ENCODE measurements at places on chromosomes 5 and 9.

DNA sequence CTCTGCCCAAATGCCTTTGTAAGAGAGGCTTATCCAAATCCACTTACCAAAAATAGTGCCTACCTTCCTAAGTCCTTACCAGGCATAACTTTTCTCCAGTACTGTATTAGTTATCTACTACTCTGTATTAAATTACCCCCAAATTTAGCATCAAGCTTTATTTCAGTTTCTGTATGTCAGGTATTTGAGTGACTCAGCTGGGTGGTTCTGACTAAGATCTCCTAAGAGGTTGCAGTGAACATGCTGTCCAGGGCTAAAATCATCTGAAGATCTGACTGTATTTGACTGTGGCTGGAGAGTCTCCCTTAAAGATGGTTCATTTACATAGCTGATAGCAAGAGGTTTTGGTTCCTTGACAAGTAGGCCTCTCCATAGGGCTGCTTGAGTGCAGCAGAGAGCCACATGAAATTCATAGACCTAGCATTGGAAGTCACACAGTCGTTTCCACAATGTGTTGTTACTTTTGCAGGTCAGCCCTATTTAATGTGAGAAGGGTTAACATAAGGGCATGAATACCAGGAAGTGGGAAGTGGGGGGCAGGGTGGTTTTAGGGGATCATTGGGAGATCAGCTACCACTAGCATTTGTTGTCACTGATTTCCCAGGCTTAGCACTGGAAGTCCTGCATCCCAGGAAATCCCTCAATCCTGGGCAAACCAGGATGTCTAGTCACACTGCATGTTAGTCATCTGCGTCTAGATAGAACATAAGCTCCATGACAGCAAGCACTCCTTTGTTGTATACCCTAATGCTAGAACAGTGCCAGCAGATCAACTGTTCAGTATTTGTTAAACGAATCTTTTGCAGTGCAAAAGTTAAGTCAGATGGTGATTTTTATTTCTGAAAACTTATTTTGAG lies 2.0 kb upstream of the ZNF622 start:
- no peak for DNase-seq

GRCh38 chr5:173094012-173094661 lies 38.0 kb downstream of the CREBRF start:
- DNase-seq = no peak

DNA sequence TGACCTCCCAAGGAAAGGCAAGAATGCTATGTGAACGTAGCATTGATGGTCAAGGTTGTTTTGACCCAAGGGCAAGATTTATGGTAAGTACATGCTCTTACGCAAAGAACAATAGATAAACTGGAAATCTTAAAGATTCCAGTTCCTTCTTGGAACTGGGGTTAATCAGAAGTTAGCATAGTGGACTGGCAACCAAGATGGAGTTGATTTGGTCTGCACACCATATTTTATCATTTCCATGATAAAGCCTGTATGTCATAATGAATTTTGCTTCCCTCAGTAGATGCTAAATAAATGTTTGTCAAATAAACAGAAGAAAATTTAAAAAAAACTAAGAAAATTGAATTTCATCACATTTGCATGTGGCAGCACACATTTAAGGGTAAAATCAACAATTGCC lies 242.4 kb upstream of the MEF2C start:
- no peak for DNase-seq

DNA sequence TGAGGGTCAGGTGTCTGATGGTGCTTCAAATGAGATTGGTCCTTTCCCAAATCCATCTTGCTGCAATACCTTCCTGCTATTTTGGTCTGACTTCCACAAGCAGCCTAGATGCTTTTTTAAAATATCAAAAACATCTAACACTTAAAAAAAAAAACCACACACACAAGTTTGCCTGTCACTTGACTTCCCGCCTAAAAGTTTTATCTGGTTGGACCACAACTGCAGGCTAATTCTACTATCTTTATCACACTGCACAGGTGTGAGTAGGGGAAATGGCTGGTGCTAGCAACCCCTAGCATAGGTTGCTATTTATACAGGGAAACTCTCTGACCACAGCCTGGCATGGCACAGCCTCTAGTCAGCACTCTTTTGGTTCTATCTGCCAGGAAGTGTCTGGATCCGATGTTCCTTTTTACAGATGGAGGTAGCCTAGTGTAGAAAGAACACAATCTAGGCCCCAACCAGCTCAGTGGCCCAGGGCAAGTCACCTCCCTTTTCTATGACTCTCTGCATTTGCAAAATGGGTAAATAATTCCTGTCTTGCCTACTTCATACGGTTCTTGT lies at the start of gene HEMGN:
HEMGN (minus strand) TSS at position 92 of the 564 bp plus-strand sequence; CDS start at position 56, 36 bp downstream.
- DNase-seq = no peak

DNA sequence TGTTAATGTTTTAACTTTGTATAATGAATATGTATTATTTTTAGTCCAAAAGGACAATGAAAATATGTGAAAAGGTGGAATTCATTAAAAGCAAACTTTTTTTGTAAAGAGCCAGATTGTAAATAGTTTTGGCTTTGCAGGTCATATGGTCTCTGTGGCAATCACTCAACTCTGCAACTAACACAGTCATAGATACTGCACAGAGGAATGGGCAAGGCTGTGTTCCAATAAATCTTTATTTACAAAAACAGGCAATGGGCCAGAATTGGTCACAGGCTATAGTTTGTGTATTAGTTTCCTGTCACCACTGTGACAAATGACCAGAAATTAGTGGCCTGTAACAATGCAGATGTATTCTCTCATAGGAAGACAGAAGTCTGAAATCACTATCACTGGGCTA lies 125.4 kb upstream of the PTCH1 start:
- no peak for DNase-seq

DNA sequence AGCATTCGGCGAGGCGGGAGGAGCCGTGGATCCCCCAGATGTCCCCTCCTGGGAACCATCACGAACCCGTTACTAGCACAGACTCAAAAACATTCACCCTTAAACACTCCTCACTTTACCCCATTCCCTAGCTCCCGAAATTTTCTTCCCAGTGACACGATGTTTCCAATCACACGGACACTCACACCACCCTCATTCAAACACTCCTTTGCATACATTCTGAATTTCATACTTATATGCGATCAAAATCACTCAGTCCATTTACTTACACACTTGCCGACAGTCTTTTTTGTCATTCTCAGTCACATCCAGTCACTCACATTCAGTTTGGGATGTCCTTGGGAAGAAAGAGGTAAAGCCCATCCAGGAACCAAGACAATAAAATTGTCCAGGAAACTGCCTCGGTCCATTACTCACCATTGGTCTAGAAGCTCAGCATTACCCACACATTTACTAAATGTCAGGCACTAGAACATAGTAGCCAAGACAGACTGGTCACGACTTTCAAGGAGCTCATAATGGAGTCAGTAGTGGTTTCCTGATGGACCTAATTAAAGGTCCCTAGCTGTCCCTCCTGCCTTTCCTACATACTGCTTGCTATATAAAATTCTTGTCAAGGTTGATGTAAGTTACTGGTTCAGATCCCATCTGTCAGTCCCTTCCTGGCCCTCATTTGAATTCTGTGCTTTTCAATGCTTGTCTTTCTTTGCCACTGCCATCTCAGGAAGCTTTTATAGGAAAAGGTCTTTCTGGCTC lies 574 bp downstream of the SLC35A4 start:
- no peak for DNase-seq

DNA sequence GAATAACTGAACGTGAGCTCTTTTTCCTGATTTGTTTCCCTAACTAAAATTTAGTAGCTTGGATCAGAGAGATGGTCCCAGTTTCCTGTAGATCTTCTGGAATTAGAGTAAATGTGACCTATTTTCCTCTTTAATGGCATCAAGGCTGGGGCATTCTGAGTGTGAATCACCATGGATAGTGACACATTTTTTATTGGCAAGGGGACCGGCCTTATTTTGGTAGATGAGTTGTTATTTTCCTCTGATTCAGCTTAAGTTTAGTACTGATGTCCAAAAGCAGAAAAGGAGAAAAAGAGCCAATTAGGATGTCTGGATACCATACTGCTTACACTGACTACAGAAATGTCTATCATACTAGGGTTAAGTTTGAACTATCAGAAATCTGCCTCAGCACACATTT lies 68.1 kb downstream of the RNF38 start:
- no peak for DNase-seq

GRCh38 chr5:138772986-138773594 lies 19.9 kb downstream of the CTNNA1 start:
- no peak for DNase-seq

GRCh38 chr5:89706731-89707130 lies 702.8 kb downstream of the CETN3 start:
- no peak for DNase-seq

GRCh38 chr9:75111019-75111622 lies 22.8 kb downstream of the OSTF1 start:
- DNase-seq = no peak

DNA sequence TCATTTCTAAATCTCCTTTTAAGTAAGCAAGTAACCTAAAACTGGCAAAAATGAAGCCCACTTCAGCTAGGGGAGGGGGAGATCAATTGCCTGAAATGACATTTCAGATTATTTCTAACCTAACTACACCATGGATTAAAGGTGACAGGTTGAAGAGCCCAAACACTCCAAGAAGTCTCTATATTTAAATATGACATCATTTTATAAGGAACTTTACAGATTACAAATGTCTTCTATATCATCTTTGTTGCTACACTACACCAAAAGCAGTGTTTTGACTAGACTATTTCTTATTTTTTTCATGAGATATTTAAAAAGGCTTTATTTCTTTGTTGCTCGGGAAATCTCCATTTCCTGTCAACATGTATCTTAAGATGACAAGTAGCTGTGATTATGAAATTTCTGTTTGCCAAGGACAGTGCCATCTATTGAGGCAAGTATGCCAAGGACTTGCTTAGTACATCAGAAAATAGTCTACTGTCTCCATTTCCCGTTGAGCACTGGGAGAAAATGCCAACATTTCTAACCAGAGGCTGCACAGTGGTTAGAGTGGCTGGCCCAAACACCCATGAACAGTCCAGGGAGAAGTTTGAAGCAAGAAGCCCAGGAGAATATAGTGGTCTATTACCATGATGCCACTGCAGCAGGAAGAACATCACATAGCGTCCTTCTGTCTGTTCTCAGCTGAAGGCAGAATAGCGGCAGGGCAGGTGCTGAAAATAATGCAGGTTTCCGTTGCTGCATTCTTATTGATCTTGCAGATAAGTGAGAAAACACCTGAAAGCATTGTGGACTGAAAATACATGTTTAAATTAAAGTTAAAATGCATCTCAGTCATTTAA lies 93.4 kb upstream of the ITGA2 start:
- DNase-seq = no peak

GRCh38 chr9:23050548-23050947 lies 603.9 kb downstream of the DMRTA1 start:
- DNase-seq = no peak

DNA sequence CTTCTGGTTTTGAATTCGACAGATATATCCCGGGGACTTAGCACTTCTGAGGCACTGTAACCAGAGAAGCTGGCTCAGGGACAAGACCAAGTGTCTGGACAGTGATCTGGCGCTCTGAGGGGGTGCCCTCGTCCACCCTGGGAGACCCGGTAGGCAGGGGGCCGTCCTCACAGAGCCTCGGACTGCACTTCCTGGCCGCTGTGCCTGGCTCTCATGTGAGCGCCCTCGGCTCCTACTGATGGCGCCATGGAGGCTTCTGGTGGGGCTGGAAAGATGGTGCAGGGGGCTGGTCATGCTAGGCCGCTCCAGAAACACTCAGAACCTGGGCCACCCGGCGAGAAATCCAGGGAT lies 18.8 kb upstream of the SLC6A3 start:
- DNase-seq = no peak

- DNase-seq = no peak
Measured at GRCh38 chr5:57456531-57457135, 26.0 kb downstream of the ACTBL2 start.

- DNase-seq = no peak
Measured at GRCh38 chr5:110105692-110106091, 416.0 kb downstream of the MAN2A1 start.

DNA sequence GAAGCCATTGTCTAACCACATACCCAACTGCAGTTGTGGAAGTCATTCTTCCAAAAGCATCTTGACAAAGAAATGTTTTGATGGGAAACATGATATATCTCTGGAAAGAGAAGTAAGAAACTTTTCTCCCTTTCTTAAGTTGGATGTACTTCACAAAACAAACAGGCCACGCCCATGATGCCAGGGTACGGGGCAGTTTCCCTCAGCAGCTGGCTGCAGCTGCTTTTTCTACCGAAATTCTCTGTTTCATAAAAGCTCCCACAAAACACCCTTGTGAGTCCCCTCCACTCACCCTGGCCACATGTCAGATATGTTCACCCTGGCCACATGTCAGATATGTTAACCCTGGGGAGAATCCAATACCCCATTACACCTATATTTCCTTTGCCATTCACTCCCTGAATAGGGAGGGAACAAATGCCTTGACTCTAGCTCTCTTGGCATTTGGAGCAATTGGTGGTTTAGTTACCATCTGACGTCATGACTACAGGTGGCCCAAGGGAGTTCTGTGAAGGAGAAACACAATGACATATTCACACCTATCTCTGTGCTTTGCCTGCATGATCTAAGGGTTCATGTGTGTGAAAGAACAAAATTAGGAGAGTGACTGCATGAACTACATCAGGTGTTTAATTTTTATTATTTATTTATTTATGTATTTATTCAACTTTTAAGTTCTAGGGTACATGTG lies 103.0 kb downstream of the AOPEP start:
- DNase-seq = no peak

GRCh38 chr5:36606428-36607113 lies at the start of gene SLC1A3:
TSS of gene SLC1A3 (plus strand) at chr5:36606606. CDS start at chr5:36608424, 1,818 bp downstream.
- DNase-seq = peak; percentile 50

GRCh38 chr5:136202469-136203205 lies 9.7 kb upstream of the SMIM32 start:
- DNase-seq = no peak

DNA sequence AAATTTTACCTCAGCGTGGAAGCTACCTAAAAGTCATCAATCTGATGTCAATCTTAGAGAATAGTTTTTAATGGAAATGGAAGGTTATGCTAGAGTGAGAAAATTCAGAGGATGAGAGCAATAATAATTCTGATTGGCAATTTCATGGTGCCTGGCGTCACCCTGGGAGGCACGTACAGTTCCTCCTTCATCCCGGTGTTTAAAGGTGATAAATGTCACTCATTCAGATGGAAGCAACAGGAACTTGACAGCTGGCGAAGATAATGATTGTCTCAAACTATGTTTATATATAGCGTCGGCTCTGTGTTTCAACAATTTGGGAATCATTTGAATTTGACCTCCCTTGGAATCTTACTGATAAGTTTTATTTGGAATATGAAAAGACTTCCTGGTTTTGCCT lies 108.4 kb downstream of the MED10 start:
- DNase-seq = no peak

GRCh38 chr9:86722706-86723075 lies 224.6 kb downstream of the GAS1 start:
- DNase-seq = no peak

GRCh38 chr9:115115924-115116323 lies 2.0 kb downstream of the TNC start:
- no peak for DNase-seq

- DNase-seq = no peak
Measured at GRCh38 chr9:109311286-109311685, 9.6 kb downstream of the EPB41L4B start.

GRCh38 chr5:89265511-89266179 lies 382.7 kb upstream of the MEF2C start:
- DNase-seq = no peak

Data from HuH-7 (cell line).